Peyer's patch (tissue), 4 donors: ENCODE measurements at places on chromosomes 6 and 20. TPM values are rescaled to one million over a fixed set of nuclear protein-coding genes. Genes with fewer than 3 reads are reported as not detected.
A peak's percentile ranks its signal among the peaks of the same experiment; 100 is the strongest.

DNA sequence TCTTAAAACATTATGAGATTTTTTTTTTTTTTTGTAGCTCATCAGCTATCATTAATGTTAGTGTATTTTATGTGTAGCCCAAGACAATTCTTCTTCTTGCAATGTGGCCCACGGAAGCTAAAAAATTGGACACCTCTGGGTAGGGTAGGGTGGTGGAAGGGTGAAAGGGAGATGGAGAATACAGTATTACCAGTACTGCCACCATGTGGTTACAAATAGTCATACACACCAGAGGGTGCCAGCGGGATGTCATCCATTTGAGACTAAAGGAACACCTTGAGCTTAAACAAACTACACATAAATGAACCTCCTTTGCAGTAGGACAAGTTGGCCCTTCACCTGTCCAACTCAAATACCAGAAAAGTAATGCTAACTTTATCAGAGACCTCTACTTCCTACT lies 601.9 kb downstream of the HTR1B start:
- no peak overlapping the region for H3K4me3 ChIP-seq
- no peaks in the 10 kb centered on the region for H3K27me3 ChIP-seq

GRCh38 chr6:142885182-142885867 lies 59.7 kb downstream of the HIVEP2 start:
- H3K4me1 ChIP-seq, result peaks cover 23% of the 10 kb centered on the region
- DNase-seq, result peak; percentile 34
- peak overlapping the region; percentile 73 for H3K27ac ChIP-seq
- no peaks in the 10 kb centered on the region for H3K36me3 ChIP-seq
- H3K4me3 ChIP-seq, result peak overlapping the region; percentile 25

DNA sequence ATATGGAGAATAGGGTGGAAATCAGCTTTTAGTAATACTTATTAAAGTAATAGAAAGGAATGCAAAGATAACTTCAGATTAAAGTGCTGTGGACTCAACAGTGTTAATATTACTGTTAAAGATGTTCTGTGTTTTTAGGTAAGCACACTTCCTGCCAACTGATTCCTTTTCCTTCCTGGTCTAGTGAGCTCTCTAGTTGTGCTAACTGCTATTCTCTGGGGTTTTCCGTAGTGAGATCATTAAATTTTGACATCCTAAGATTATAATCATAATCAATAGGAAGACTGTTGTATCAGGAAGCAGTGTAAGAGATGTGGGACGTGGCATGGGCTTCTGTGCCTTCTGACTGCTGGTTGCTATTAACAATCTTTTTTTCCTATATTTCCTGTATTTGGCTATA lies 1.2 kb upstream of the TMEM217 start:
- H3K27ac ChIP-seq, result no peak overlapping the region
- H3K27me3 ChIP-seq, result no peaks in the 10 kb centered on the region
- peaks cover 12% of the 10 kb centered on the region for H3K4me1 ChIP-seq

DNA sequence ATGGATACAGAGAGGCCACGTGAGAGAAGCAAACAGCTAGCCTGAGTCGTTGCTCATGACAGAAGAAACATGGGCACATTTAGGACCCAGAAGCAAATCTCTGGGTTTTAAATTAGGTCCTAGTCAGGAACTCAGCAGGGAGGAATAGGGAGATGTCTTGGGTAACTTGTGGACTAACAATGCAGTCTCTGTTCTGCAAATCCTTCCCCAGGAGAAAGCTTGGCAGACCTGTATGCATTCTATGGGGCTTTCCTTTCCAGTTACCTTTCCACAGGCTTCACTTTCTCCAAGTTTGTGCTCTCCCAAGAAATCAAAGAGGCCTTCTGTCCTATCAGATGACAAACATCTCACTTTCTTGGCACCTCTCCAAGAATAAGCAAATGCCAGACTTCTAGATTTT lies 47.2 kb upstream of the PLCB4 start:
- H3K4me1 ChIP-seq, result no peaks in the 10 kb centered on the region
- H3K27ac ChIP-seq, result no peak overlapping the region
- DNase-seq, result no peak
- H3K36me3 ChIP-seq, result no peaks in the 10 kb centered on the region
- H3K4me3 ChIP-seq, result no peak overlapping the region

- H3K4me3 ChIP-seq, result no peak overlapping the region
- H3K27ac ChIP-seq, result no peak overlapping the region
- no peak for DNase-seq
- no peaks in the 10 kb centered on the region for H3K4me1 ChIP-seq
These were observed 35.6 kb downstream of the ADGRF4 start for GRCh38 chr6:47733879-47734558.

DNA sequence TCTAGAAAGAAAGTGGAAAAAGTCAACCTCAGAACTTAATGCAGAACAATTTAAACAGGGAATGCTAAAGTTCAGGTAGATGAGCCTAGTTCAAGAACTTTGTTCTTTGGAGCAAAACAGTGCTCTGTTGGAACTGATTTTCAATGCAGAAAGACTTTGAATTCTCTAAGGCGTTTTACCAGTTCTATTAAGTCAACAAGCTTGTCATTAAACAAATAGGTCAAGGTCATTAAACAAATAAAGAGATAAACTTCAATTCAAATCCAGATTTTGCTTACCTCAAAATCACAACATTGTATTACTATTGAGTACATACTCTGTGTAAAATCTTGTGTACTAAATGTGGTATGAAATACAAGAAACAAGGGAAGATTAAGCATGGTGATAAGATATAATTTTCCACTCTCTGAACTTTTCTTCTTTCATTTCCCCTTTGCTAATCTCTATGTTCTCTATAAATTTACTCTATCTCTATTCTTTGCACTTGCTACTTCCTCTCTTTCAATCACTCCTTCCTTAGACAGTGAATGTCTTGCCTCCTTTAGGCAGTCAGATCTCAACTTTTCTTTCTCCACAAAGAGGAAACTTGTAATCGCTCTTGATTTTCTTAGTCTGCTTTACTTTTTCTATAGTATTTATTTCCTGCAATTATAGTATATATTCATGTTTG lies 160.8 kb upstream of the KHDRBS2 start:
- no peak for DNase-seq
- H3K36me3 ChIP-seq, result no peaks in the 10 kb centered on the region
- no peaks in the 10 kb centered on the region for H3K27me3 ChIP-seq
- no peaks in the 10 kb centered on the region for H3K4me1 ChIP-seq

DNA sequence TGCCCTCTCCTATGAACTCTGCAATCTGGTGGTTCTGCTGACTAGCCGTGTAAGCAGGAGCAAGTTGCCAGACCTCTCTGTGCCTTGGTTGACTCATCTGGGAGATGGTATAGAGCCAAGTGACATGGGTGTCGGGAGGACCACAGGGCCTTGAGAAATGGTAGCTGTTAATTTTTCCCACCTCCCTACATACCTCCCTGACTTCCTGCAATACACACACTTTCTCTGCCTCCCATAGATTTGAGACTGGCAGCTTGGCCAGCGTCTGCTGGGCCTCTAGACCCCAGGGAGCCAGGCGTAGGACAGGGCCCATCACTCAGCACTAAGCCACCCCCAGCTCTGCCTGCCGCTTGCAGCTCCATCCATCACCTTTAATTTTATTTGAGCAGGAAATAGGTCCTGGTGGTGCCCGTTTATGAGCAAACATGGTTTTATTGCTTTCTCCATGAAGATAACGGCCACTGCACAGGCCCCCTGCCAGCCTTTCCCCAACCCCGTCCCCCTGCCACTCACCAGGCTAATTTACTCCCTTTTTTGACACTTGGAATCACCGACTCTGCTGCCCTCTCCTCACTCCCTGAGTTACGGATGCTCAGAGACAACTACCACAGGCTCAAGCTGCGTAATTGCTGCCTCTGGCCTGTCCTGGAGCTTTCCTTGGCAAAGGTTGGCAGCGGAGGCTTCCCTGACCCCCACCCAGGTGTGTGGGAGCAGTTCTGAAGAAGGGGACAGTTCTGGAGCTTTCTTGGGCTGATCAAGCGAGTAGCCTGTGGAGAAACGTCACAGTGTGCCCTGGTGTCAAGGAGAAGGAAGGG lies 11.1 kb downstream of the GLP1R start:
- no peaks in the 10 kb centered on the region for H3K27me3 ChIP-seq
- H3K36me3 ChIP-seq, result no peaks in the 10 kb centered on the region
- no peak for DNase-seq
- H3K4me3 ChIP-seq, result no peak overlapping the region
- H3K4me1 ChIP-seq, result no peaks in the 10 kb centered on the region

- no peaks in the 10 kb centered on the region for H3K36me3 ChIP-seq
- H3K4me3 ChIP-seq, result no peak overlapping the region
- H3K27ac ChIP-seq, result no peak overlapping the region
- no peaks in the 10 kb centered on the region for H3K27me3 ChIP-seq
- no peak for DNase-seq
These were observed 81.8 kb downstream of the SMLR1 start for GRCh38 chr6:130908958-130909357.

DNA sequence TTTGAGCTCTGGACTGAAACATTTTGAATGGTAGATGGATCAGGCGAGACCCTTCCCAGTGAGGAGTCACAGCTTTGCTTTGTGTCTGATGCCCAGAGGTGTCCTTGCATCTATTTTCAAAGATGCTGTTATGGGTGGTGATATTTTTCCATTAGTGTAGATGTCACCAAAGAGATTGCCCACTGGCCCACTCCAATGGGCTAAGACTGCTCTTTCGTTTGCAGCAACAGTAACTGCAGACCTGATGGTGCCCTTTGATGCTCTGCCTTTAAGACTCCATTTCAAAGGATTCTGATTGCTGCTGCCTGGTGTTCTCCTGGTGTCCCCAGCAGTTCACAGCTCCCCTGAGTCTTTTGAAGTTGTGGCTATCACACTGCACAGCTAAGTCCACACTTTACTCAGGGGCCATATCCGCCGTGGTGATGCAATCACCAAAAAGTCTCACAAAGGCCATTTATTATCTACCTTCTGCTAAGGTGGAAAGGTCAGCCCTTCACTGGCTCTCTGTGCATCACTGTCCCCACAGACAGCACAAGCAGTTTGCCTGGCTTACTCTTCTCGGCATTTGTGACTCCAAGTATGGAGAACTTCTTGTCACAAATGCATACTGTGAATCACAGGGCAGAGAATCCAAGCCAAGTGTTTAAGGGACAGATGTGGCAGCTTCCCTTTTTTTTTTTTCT lies 56.4 kb downstream of the NOX3 start:
- H3K4me1 ChIP-seq, result no peaks in the 10 kb centered on the region
- no peak for DNase-seq
- H3K27ac ChIP-seq, result no peak overlapping the region

DNA sequence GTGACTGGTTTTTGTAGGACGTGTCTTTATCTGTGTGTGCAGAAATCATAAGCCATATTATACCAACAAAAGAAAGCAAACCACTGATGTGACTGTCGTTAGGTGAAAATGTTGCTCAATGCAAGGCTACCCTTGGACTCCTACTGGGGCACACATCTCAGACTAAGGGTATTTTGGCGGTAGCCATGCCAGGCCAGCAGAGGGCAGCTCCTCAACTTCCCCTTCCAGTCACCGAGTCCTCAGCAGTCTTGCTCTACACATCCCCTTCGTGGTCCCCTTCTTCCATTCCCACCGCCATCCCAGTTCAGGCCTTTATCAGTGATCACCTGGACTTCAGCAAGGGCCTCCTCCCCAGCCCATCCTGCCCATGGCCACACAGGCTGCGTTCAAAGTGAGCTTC lies 113.7 kb upstream of the GGTLC1 start:
- no peaks in the 10 kb centered on the region for H3K27me3 ChIP-seq
- no peak overlapping the region for H3K27ac ChIP-seq
- no peaks in the 10 kb centered on the region for H3K4me1 ChIP-seq
- H3K4me3 ChIP-seq, result no peak overlapping the region
- no peak for DNase-seq

DNA sequence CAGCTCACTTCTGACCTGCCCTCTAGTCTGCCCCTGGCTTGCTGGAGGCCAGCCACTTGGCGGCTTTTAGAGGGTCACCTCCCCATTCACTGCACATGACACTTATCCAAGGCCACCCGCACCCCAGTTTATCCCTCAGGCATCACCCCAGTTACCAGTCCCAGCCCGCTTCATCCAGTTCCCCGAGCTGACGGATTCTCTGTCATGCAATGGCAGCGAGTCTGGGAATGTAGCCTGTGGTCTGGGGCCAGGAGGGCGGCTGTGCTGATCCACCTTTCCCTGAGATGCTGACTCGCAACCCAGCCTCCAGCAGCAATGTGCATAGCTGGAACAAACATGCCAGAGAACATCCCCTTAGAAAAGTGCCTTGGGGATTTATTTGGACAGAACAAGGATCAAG lies 25.8 kb downstream of the SYNDIG1 start:
- no peak for DNase-seq
- no peaks in the 10 kb centered on the region for H3K4me1 ChIP-seq
- H3K4me3 ChIP-seq, result no peak overlapping the region
- H3K36me3 ChIP-seq, result no peaks in the 10 kb centered on the region

DNA sequence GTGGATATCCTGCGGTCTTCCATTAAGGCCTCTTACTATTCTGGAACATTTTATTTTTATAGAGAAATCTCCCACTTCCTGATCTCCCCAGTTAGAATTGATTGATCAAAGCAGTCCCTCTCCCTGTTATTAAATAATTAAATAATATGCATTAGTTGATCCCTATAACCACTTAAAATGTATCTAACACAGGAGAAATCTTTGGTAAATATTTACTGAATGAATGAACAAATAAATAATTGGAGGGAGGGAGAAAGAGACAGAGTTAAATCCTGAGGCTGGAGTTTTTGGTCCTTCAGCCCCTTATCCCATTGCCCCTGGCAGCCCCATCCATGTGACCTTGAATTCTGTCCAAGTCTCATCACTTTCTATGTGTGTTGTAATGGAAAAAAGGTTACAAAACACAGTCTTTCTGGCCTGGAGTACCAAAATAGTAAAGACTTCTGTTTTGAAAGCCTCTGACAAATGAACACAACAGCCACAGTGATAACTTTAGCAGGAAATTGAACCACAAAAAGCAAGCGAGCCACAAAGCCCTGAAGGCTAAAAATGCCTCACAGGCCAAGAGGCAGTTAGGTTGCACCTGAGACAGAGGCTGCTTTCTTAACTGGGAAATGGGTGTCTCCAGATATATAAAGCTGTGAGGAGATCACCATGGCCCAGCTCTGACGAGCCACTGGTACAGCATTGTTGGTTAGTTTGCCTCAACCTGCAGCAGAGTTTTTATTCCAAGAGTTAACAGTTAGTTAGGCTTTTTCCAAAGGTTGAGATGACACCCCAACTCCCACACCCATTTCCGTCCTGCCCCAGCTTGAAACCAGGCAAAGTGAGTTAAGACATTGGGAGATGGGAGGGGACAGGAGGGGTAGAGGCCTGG lies 11.3 kb downstream of the NT5E start:
- H3K4me1 ChIP-seq, result peaks cover 9% of the 10 kb centered on the region
- H3K36me3 ChIP-seq, result no peaks in the 10 kb centered on the region
- no peaks in the 10 kb centered on the region for H3K27me3 ChIP-seq

The HLA-DQB1 gene
- not detected for total RNA-seq

The OSBPL2 gene
- total RNA-seq, result 86.7 TPM

The PIGT gene
- 116 TPM for total RNA-seq

The SOBP gene
- 1.6 TPM for total RNA-seq

The PRSS16 gene
- total RNA-seq, result 5.0 TPM
